ENCODE measurements at places on chromosomes 12 and 14.

GRCh38 chr12:89645434-89645833 lies 63.2 kb downstream of the ATP2B1 start:
- DNase-seq, result no peak

DNA sequence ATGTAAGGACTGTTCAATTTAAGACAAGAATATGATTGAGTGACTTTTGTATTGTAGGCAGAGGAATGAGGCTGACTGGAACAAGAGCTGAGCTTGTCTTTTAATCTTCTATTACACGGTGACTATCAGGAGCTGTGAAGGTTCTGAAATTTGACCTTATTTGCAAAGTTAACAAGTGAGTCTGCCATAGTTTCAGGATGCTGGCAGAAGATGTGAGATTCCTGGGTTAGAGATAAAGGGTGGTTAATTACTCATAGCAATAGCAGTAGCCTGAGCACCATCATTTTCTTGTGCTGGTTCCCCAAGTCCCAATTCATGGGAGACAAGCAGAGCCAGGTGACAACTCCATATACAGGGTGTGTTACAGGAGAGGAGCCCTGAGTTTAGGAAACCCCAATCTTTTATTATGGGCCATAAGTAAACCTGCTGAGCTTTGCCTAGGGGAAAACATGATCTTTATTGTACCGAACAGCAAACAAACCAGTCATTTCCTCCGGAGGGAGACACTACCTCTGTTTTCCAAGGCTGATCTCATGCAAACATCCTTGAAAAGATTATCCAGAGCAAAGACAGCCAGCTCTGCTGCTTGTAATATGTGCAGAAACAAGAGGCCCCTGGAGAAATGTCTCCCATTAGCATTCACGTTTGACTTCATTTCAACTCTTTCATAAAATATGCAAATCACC lies 51.7 kb upstream of the DDX11 start:
- DNase-seq, result no peak

- DNase-seq, result no peak
These were observed 32.6 kb downstream of the CCDC85C start for GRCh38 chr14:99571303-99571986.

GRCh38 chr14:45492876-45493275 lies 239.9 kb upstream of the MIS18BP1 start:
- DNase-seq, result no peak

DNA sequence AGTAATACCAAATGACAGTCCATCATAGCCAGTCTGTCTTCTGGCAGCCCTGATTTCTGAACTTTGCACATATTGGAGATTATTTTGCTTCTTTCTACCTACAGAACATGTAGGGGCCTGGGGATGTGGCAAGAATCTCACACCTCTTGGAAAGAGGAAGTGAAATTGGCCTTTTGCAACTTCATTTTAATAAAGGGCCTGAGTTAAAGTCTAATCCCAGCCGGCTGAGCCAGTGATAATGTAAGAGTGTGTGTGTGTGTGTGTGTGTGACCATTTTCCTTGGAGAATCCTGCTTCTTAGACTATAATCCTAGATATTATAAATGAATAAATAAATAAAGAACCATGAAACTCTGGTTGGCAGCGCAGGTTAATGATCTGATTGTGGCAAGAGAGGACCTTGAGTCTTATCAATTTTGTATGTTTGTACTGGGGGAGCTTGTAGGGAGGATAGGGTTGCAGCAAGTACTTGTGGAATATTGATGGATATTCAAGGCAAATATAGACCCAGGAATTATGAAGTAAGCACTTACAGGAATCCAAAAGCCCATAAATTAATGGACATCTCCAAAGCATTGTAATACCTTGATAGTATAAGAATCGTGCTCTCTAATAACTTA lies 233.2 kb upstream of the AMIGO2 start:
- no peak for DNase-seq

DNA sequence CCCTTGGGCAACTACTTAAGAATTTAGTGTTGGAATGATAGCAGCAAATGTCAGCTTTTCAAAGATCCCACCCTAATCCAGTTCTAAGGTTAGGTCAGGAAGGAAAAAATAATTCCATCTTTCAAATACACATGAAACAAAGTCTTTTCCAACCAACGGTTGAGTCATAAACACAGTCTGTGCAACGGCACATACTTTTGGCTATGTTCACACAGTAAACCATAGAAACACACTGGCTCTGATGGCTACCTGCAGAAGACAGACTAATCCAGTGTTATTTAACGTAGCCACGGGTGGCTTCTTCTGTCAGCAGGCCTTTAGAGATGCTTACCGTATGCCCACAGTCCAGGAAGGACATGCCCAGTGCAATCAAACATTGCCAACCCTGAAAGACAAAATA lies 35.7 kb downstream of the HIGD1C start:
- no peak for DNase-seq

DNA sequence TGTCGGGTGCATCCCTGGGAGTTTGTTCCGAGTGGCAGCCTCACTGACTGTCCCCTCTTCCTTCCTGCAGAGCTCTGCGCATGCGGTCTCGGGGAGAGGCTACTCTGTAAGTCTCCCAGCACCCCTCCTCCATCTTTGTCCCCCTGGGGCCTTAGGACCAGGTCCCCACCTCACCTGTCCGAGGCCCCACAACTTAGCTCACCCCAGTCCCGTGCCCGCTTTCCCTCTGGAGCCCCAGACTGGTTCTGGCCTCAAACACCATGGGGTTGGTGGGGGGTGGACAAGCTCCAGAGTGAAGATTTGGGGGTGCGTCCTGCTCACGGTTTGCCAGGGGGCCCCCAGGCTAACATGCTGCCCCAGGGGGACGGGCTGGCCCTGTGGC lies 37.9 kb downstream of the FBRSL1 start:
- no peak for DNase-seq

DNA sequence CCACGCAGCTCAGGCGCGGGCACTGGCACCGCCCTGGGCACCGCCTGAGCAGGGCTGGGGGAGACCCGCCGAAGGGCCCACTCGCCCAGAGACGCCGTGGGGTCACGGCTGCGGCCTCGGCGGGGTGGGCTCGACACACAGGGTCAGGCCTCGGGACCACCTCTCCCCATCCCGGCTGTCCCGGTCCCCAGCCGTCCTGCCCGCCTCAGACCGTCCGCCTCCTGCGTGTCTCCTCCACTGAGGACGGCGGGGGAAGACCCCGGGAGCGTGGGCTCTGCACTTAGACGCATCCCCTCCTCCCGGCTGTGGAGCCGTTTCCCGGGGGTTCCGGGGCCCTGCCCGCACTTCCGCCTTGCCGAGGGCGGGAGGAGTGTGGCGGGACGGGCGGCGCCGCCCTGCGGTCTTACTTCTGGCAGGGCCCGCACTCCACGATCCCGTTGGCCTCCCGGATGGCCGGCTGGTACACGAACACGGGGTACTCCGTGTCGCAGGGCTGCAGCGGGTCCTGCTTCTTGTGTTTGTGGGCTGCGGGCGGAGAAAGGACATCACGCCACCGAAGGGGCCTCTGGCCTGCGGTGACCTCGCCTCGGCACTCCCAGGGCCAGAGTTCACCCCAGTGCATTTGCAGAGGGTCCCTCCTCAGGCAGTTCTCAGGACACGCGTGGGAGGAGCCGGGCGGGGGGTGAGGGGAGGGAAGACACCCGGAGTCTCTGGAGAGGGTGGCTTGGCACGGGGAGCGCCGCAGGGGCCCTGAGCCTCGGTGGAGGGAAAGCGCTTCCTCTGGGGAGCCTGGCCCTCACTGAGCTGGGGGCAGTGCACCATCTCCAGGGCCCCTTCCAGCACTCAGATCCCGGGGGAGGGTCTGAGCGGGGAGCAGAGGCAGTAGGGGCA lies 23.1 kb upstream of the LRTM2 start:
- DNase-seq, result no peak

GRCh38 chr12:109606320-109607028 lies 32.9 kb downstream of the MVK start:
- DNase-seq, result no peak

DNA sequence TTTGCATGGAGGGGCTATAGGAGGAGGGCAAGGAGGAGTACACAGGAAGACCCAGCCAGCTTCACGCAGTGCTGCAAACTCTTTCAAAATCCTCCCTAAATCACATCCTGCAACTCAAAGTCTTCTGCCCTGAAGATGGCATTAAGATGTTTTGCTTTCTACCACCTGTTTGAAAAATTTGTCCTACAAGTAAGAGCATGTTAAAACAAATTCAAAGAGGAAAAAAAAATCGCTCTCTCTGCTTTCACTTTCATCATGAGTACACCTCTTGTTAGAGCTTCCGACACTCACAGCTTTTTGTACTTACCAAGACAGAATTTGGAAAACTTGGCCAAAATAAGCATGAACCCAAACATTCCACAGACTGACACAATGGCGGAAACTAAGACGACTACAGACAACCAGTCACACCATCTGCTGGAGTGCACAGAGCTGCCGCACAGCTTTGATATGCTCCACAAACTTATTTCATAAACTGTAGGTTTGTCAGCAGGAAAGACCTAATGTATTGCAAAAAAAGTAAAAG lies 21.3 kb downstream of the GCH1 start:
- DNase-seq, result no peak

DNA sequence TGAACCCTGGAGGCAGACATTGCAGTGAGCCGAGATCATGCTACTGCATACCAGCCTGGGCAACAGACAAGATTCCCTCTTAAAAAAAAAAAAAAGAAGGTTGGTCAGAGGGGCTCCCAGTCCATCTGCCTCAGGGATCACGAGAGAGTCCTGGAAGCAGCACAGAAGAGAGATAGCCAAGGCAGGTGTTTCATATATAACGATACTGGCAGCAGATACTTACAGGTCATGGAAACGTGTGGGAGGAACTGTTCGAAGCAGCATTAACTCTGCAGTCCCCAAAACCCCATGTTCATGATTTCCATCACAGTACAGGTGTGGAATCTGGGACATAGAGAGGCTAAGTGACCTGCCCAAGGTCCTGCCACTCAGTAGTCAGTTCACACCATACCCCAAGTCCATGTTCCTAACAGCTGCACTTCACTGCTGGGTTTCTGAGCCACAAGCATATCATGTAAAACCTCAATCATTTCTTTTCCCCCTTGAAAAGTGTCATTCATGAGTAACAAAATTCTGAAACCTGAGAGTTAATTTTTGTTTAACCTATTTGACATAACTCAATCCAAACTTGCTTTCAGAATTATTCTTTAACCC lies 16.7 kb downstream of the CDK2AP1 start:
- no peak for DNase-seq

GRCh38 chr12:118827047-118827446 lies 154.3 kb upstream of the SRRM4 start:
- no peak for DNase-seq

GRCh38 chr14:104284107-104284592 lies 145.8 kb downstream of the KIF26A start:
- DNase-seq, result no peak

- peak; percentile 87 for DNase-seq
These were observed 79.8 kb upstream of the FSCB start for GRCh38 chr14:44586910-44587309.

DNA sequence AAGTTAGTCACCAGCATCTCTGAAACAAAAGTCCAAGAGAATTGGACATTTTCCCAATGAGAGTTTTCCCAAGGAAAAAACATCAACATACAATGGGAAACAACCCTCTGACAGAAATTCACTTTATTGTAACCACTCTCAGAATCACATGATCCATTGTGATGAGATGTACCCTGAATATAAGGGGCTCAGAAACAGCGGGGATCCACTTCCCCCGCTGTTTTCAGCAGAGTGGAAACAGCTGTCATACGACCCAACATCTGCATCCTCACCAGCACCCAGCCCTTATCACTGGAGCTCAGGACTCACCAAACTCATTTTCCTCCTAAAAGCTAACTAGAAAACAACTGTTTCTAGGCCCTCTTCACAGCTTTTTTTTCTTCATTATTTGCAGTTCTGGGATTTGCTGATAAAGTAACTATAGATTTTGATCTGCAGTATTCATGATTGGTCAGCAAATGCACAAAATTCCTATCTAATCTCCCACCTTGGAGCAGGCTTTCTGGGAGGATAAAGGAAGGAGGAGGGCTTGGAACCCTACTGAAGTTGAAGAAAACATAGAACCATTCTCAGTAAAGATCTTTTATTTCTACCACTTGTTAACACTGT lies 31.3 kb downstream of the CORO1C start:
- no peak for DNase-seq
